ENCODE measurements at places on chromosomes 7 and 10. TPM values are rescaled to one million over a fixed set of nuclear protein-coding genes. Genes with fewer than 3 reads are reported as not detected.

GRCh38 chr7:111836592-111836991, 274.3 kb upstream of the IMMP2L start:
- DNase-seq, result no peak

DNA sequence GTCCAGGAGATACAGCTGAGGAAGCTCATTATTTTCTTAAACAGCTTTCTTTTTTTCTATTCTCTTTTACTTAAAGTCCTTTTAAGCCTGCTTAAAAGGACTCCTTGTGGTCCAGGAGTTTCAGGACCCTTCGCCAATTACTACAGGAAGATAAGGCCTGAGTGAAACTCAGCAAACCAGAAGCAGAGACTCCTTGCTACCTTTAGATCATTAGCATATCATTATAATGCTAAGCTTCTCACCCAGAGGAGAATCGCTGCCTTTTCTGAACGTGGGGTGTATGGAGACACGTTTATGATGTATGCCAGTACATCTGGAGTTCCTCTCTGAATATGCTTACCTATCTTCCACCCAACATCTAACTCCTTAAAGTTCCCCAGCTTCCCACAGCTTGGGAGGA, 47.5 kb downstream of the ANKMY2 start:
- no peak for DNase-seq

The HKDC1 gene
- 0.46 TPM for total RNA-seq

DNA sequence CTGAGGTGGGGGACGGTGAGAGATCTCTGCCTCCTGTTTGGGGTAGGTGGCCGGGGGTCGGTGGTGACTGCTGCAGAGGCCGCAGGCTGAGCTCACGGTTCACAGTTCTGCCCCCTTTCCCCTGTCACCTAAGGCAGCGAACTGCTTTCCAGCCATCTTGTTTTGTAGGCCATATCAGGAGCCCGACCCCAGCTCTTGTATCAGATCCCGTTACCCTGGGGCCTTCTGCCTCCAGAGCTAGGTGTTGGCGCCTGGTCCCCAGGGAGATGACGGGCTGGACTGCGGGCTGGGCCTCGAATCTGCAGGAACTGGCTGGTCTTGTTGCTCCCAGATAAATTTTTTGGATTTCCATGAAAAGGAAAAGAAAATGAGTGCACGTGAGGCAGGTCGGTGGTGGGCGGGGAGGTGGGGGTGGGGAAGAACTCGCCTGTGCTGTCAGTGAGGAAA, 183.0 kb downstream of the DNAJB6 start:
- DNase-seq, result no peak

The PTPN20 gene
- 0.95 TPM for total RNA-seq

DNA sequence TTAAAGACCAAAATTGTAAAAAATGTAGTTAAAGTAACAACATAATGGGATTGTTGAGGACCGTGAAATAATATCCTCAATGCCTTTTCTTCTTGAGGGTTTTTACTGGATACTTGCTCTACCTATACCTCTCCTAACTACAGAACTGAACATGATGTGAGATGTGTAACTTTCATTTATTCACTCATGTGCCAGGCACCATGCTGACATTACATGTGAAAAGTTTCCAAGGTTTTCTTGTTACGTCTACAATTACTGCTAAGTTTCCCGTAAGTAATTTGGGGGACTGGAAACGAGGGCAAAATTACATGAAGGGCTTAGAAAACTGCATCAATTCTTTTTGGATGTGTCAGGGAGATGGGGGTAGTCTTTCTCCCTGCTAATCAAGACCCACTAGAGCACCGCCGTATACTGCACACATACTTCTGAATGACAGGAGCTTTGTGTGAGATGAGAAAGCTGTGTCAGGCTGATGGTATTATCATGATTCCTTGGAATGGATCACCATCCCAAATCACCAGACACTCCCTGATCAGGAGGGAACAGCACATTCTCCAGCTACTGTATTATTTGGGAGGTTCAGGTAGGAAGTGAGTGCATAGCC, 41.8 kb downstream of the PTPRZ1 start:
- DNase-seq, result no peak

The DUS4L gene
- 5.8 TPM for total RNA-seq

GRCh38 chr10:76422769-76423168, 991.3 kb downstream of the LRMDA start:
- DNase-seq, result no peak

The CFAP46 gene
- total RNA-seq, result not detected

DNA sequence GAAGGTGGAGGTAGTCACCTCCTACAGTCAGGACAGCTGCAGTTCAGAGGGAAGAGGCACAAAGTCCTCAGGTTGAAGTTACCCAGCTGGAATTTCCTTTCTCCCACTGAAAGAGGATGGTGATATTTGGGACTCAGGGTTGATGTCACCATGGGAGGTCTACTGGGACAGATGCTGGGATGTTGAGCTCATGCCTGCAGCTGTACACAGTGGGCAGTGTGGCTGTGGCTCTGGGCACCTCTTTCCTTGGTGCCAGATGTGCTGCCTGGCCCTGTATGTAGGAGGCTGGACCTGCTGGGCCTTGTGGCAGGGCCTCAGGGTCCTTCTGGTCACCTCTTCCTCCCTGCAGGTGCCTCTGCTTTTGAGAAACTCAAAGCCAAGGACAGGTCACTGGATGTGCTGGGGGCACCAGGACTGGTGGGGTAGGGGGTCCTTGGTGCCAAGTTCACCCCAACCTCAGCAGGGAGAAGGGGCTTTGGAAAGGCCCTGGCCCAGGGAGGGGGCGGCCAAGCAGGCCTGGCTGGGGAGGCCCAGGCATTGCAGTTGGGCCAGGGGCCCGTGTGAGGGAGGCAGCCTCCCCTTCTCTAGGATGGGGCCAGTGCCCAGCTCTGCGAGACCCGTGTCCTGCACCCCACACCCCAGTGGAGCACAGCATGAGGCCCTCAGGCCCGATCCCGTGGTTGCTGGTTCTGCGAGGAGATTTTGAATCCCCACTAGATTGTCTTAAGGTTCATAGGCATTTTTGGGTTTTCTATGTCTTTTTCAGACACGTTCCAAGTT, 103.1 kb downstream of the BMS1 start:
- DNase-seq, result no peak

DNA sequence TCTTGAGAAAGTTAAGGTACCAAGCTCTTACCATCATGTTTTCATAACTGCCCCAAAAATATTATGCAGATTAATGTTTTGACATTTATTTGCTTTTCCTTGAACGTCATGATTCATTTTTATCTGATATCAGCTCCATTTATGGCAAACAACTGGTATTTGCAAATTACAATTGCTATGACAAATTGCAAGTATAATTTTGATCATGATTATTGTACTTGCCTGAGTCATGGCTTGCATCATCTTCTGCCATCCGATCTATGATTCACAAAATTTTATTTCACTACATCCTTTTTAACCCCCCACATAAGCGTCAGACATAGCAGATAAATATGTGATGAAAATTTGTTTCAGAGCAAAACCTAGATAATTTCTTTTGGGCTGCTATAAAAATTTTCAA, 155.0 kb downstream of the STK31 start:
- no peak for DNase-seq

- no peak for DNase-seq
Observed at GRCh38 chr7:2965301-2965700, 78.4 kb downstream of the CARD11 start.

Measured in omental fat pad (tissue), 4 donors.